Hematopoietic multipotent progenitor cell treated with erythropoietin and hydrocortisone succinate and interleukin-3 and kit ligand, for 17 days (in vitro differentiated cells): ENCODE measurements at places on chromosomes 11 and 22.

- DNase-seq = no peak
Measured at GRCh38 chr11:7520011-7520942, 6.5 kb downstream of the PPFIBP2 start.

GRCh38 chr11:69552951-69553350 is 71.5 kb downstream of the LINC01488 start:
- no peak for DNase-seq

DNA sequence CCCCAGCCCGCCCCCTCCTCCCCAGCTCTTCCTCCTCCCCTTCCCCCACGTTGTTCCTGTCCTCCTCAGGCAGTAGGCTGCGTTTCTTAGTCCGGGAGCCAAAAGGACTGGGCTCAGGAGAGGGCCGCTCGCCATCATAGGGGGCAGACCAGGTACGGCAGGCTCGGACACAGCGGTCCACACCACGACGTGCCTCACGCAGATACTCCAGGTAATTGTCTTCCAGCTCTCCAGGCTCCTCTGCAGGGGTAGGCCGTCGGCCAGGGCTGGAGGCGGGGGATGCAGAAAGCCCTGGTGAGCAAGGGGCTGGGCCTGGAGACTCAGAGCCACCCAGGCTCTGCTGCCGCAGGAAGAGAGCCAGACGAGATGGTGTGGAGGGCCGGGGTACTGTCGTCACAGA is 12.4 kb downstream of the C11orf42 start:
- no peak for DNase-seq

GRCh38 chr11:98107736-98108135 is 913.0 kb upstream of the CNTN5 start:
- DNase-seq = no peak

GRCh38 chr11:103085758-103086365 is 6.1 kb downstream of the DCUN1D5 start:
- no peak for DNase-seq

GRCh38 chr11:43880640-43881159 is at the start of gene ALKBH3:
ALKBH3 (plus strand) TSS chr11:43880831; CDS start chr11:43882653, 1,822 bp downstream.
- peak; percentile 64 for DNase-seq

DNA sequence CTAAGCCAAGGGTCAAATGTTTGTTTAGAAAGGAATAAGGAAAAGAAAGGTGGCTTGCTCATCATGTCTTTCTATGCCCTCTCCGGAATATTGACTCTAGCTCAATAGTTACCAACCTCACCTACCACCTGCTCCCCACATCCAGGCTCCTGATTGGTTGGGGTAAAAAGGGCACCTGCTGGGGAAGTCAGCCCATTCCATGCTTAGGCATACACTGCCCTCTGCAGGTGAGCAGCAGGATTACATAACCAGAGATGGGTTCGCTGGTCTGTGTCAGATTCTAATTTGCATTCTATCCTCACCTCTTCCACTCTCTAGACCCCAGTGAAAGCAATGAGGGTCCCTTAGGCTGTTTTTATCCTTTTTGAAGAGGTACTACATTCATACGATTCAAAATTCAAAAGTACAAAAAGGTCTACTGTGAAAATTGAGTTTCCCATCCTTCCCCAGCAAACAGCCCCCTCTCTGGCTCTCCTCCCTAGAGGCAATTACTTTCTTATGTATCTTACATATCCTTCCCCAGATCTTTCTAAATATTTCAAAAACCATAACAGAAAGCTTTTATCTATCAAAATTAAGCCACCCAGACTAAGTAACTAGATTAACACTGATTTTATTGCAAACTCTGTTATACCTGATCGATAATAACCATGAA is 98.0 kb upstream of the ASPHD2 start:
- peak; percentile 45 for DNase-seq

GRCh38 chr22:20316844-20317401 is 2.9 kb downstream of the DGCR6L start:
- no peak for DNase-seq

DNA sequence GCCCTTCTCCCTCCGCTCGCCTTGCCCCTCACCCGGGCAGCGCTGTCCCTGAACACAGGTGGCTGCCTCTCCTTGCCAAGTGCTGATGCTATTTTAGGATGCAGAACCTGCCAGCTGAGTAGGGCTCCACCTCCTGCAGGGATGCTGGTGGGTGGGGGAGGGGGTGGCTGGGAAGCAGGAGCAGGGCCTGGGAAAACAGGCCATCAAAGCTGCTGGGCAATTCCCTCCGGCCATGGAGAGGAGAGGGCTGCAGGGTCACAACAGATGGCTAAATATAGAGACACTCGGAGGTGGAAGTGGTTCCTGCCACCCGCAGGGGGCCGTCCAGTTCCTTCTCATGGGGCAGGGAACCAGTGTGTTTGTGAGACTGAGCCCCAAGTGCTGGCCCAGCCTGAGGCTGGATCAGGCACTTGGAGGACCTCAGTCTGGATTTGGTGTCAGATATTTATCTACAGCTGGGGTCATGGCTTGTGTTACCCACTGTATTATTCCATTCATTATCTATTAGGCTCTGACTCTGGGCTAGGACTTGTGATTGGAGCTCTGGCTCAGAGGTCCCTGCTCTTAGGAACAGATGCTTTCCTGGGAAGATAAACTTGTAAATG is 59.6 kb downstream of the LRRC32 start:
- no peak for DNase-seq

DNA sequence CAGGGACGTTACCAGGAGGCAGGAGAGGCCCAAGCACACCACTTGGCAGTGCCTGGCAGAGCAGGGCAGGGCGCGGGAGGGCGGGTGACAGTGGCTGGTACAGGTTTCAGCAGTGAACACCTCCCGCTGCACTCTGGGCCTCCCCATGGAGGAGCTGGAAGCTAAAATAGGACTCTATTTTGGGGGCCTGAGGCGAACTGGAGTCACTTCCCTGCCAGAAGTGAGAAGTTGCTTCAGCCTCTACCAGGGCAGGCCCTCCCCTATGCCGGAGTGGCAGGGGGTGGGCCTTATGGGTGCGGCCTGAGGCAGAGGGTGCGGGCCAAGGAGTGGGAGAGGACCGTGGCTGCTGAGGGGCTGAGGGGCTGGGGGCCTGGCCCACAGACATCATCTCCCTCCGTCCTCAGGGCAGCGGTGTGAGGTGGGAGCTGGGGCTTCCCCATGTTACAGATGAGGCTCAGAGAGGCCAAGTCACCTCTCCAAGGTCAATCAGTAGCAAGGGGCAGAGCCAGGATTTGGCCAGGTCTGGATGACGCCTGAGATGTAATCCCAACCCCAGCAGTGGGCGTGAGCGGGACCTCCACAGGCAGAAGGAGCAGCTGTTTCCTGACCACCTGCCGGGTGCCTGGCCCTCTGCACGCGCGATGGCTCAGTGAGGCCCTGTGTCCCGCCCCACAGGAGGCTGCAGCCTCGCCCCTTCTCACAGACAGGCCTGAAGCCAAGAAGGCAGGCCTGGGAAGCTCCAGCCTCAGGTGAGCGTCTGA is 39.3 kb downstream of the KCNJ4 start:
- DNase-seq = no peak

GRCh38 chr22:40769761-40770160 is 49.4 kb downstream of the SLC25A17 start:
- DNase-seq = no peak

- no peak for DNase-seq
Measured at GRCh38 chr11:11071486-11071885, 213.6 kb upstream of the ZBED5 start.

- DNase-seq = no peak
Measured at GRCh38 chr11:356610-357009, 12.7 kb upstream of the B4GALNT4 start.

- DNase-seq = no peak
Measured at GRCh38 chr11:130413405-130414106, 14.9 kb downstream of the ADAMTS8 start.

GRCh38 chr22:25689631-25690030 is 52.4 kb upstream of the MYO18B start:
- DNase-seq = no peak

- DNase-seq = no peak
Measured at GRCh38 chr22:42188808-42189447, 58.3 kb upstream of the CYP2D6 start.

DNA sequence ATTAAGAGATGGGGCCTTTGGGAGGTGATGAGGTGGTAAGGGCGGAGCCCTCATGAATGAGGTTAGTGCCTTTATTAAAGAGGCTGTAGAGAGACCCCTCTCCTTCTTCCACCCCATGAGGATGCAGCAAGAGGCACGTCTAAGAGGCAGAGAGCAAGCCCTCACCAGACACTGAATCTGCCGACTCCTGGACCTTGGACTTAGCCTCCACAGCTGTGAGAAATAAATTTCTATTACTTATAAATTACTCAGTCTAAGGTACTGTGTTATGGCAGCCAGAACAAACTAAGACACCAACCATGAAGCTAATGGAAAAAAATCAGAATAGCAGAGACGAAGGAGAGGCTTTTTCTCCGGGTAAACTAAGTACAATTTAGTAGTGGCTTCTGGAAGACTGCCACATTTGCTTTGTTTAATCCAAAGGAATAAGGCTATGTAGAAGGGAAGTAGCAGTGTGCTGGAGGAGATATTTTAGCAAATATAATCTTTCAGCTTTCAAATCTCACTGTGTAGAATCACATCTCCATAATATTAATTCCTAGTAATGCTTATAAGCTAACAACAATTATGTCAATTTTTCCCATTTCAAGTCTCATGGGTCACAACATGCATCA is 12.3 kb upstream of the SIK2 start:
- DNase-seq = no peak

- DNase-seq = no peak
Measured at GRCh38 chr22:46966846-46967245, 204.4 kb downstream of the TBC1D22A start.

DNA sequence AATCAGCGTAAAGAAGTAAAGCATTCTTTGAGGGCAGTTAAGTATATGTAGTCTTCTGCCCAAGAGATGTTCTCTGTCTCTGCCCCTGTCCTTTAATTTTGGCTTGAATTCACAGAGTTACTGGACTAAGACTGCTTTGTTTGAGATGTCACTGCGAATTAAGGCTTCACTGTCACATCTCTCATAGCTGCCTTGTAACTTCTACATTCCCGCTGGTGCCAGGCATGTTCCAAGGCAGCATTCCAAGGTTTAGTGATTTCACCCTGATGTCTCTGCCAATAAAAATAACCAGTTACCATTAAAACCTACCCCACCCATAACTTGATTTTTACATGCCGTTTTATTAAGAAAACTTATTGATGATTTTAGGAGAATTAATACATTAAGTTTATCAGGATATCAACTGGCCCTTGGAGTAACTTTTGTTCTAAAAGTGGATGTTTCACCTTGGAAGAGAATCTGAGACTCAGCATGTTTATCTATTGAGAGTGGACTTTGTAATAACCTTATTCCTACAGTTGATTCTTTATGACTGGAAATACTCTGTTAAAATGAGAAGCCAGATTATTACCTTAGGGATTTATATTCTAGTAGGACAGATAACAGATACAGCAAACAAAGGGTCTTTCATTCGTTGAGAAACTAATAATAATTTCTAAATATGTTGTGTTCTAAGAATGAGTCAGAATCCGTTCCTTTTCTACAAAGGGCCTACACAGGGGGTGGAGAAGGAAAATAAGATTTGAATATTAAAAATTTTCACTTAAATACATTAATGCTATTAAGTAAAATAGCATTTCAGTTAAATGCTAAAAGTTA is 110.2 kb downstream of the UVRAG start:
- DNase-seq = no peak
